ENCODE measurements at places on chromosomes 4 and X.

DNA sequence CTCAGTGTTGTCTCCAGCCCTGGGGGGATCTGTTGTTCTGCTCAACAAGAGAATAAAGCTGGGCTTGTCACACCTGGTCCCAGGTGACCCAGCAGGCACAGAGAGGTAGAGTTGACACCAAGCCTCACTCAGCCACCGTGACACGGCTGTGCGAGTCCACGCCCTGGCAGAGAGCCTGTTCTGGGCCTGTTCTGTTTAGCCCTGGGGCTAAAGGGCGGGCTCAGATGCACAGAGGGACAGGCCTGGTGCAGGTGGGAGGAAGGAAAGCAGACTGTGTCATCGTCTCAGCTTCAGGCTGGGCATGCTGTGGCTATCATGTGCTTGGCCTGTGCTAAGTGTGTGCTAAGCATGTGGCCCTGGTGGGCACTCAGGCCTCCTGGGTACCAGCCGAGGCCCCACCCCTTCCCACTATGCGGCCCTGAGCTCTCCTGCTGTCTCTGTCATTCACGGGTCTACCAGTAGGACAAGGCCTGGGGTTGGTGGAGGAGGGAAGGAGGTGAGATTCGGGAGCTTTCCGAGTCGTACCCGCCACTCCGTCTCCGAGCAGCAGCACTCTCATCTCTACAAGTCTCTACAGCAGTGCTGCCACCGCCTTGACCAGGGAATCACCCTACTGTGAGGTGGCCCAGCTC, 10.8 kb downstream of the WFS1 start:
- DNase-seq: no peak

DNA sequence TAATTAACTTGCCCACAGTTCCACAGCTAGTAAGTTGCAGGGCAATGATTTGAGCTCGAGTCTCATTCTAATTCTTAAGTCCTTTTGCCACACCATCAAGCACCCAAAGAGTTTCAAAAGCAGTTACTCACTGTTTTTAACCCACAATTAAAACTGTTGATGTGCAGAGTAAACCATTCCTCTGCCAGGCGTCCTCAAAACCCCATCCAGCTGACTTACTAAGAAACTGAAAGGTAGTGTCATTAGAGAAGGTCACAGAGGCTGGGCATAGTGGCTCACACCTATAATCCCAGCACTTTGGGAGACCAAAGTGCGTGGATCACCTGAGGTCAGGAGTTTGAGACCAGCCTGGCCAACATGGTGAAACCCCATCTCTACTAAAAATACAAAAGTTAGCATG, 121.7 kb downstream of the CHIC2 start:
- DNase-seq: no peak

- no peak for DNase-seq
Observed at GRCh38 chr4:63693321-63693720, 715.9 kb downstream of the TECRL start.

- DNase-seq: no peak
Observed at GRCh38 chrX:129813662-129814368, 29.9 kb downstream of the ZDHHC9 start.

DNA sequence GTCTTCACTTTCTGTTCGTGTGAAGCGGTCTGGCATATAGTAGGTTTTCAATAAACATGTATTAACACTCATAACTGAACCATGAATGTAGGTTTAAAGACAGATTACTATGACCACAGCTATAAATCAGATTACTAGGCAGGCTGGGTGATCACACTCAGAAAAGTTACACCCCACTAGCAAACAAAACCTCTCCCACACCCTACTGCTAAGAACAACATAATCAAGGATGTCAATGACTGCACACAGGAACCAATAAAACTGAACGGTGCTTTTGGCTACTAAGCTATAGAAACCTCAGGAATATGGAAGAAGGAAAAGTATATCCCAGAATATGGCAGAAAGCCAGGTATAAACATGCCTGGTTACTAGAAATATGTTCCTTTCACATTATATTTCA, 676.9 kb downstream of the SMARCA1 start:
- DNase-seq: no peak

DNA sequence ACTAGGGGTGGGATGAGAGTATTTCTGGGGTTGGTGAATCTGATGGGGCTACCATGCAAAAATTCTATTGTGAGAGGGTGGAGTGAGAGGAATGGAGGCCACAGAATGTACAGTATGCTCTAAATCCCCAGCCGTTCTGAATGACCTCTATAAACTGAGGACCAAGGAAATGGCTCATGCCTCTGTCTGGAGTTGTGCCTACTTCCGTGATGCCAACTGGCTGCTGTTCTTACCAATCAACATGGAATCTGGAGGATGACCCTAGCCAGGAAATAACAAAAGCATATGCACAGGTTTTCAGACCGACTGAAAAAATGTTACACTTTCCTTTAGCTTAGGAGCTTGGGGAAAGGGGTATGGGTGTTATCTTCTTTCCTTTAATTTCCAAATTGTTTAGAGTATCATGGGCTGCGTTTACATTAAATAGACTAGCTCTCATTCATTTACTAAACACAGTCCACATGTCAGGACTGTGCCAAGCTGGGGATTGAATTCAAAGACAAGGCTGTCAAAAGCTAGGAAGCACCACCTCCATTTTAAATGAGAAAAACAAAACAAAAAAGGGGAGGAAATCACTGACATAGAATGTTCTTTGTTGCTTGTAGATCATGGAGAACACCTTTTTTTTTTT, 20.2 kb upstream of the CCKAR start:
- no peak for DNase-seq

- no peak for DNase-seq
Observed at GRCh38 chrX:110267874-110268273, 50.0 kb downstream of the AMMECR1 start.

DNA sequence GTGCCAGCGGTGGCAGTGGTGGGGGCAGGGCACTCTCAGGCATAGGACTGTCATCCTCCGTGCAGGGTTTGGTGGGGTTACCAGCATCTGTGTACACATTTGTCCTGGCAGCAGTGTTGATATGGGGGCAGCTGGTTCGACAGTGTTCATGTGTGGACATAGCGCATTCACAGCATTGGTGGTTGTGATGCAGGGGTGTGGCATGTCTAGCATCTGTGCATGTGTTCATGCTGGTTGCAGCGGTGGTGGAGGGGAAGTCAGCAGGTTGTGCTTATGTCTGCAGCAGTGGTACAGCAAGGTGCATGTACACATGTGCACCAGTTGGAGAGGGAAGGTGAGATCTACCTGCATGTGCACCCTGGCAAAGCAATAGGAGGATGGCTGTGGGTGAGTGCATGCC, 75.3 kb upstream of the ZXDB start:
- no peak for DNase-seq

GRCh38 chr4:88628746-88629145, 36.5 kb downstream of the HERC3 start:
- DNase-seq: no peak

- DNase-seq: no peak
Observed at GRCh38 chr4:100736641-100737451, 219.0 kb upstream of the EMCN start.

DNA sequence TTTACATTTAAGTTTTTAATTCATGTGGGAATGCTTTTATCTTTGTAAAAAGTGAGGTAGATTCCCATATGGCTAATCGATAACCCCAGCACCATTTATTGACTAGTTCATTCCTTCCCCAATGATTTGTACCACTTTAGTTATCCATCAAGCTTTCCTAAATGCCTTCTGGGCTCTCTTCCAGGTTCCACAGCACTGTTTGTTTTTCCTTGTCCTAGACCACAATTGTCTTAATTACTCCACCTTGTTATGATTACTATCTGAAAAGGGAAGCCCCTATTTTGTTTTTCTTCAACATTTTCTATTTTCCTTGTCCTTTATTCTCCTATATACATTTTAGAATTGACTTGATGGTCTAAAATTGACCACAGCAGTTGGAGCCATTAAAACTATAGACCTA, 48.5 kb upstream of the GPRIN3 start:
- DNase-seq: no peak

GRCh38 chr4:77074381-77074831, 1.4 kb downstream of the CCNI start:
- no peak for DNase-seq

- no peak for DNase-seq
Observed at GRCh38 chrX:56794404-56795230, 65.6 kb downstream of the NBDY start.

- no peak for DNase-seq
Observed at GRCh38 chrX:50111742-50112141, 89.1 kb downstream of the AKAP4 start.

GRCh38 chr4:122602277-122603142, 18.4 kb downstream of the IL21 start:
- no peak for DNase-seq

- no peak for DNase-seq
Observed at GRCh38 chr4:122541996-122542395, 78.9 kb downstream of the IL21 start.

GRCh38 chr4:36325499-36325898, 44.1 kb downstream of the DTHD1 start:
- DNase-seq: no peak

DNA sequence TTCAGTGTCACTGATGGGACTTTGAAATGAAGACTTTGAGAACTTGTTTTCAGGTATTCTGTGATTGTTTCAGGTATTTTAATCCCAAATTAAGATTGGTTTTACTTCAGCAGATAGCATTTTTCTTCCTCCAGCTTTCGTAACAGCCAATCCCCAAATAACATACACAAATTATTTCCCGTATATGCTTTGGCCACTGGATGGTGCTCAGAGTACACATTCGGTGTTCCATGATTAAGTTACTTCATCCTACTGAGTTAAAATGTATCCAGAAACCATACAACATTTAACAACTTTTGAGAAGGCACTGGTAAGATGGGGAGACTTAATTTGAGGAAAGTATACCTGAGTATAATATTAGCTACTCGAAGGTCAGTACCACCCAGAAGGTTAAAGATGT, 233.4 kb upstream of the FAM47A start:
- DNase-seq: no peak

DNA sequence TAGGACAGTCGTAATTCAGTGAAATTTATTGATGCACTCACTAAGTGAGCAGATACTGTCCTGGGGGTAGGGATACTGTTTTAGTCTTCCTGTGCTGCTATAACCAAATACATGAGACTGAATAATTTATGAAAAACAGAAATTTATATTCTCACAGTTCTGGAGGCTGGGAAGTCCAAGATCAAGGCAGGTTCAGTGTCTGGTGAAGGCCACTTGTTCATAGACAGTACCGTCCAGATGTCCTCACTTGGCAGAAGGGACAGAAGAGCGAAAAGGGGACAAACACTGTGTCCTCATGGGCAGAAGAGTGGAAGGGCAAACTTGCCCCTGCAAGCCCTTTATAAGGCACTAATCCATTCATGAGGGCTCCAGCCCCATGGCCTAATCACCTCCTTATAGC, 45.6 kb downstream of the PGRMC2 start:
- DNase-seq: no peak

DNA sequence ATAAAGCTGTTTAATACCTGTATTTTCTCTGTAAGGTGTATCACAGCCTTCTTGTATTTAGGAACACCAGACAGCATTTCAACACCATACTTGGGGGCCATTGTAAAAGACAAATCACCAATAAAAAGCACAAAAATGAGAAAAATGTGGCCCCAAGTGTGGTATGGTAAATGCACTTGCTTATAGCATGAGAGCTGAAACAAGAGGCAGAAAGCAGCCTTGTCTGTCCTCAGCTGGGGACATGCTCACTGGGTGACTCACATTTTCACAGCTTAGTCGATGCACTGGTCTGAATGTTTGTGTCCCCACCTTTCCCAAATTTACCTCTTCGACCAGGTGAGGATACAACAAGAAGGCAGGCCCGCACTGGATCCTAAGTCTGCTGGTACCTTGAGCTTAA, 639.7 kb upstream of the AGA start:
- no peak for DNase-seq

GRCh38 chr4:102639598-102639997, 121.2 kb downstream of the MANBA start:
- no peak for DNase-seq

DNA sequence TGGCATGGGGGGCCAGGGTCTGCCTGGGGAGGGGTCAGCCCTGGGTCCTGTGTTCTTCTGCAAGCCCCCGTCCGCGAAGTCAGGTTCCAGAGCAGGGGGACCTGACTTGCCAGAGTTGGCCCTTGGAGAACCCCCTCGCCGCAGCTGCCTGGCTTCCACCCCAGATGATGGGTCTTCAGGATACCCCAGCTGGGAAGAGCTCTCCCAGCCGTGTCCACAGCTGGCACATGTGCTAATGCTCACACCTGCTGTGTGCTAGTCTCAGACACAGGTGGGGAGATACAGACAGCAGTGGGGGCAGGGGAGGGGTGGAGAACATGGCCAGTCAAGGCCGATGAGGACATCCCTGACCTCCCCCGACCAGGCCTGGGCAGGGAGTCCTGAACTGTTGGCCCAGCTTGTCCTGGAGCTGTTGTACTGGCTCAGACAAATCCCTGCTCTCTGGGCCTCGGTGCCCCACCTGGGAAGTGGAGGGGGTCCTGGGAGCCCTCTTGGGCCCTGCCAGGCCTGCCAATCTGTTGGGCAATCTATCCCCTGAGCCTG, 3.5 kb downstream of the ADRA2C start:
- no peak for DNase-seq

DNA sequence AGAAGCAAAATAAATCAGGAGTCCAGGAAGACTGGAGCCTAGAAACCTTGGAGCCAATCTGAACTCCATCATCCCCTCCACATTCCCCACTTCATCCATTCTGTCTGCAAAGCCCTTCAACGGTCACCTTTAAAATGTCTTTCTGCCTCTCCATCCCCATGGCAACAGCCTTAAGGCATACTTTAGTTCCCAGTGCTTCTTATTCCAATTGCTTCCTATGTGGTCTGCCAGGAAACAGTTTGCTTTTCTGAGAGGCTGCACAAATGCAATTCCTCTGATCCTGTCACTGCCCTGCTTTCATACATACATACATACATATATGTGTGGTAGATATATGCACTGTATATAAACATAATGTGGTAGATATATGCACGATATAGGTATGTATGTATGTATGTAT, 786 bp upstream of the MAGEH1 start:
- no peak for DNase-seq

- DNase-seq: no peak
Observed at GRCh38 chr4:94454405-94454804, 2.7 kb downstream of the PDLIM5 start.

DNA sequence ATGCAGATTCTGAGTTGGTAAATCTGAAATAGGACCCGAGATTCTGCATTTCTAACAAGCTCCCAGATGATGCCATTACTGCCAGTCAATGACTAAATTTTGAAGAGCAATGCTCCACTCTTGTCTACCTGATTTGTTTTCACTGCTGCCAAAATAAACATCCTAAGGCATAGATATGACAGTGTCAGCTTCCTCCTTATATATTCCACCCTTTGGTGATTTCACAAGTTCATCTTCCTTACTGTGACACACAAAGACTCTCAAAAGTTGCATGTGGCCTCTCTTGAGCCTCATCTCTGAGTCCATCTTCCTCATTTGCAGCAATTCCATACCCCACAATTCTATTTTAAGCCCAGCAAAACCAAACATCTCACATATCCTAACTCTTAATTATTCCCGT, 110.9 kb downstream of the FBXW7 start:
- peak; percentile 49 for DNase-seq

- DNase-seq: no peak
Observed at GRCh38 chr4:122759639-122760310, 27.3 kb downstream of the BBS12 start.

DNA sequence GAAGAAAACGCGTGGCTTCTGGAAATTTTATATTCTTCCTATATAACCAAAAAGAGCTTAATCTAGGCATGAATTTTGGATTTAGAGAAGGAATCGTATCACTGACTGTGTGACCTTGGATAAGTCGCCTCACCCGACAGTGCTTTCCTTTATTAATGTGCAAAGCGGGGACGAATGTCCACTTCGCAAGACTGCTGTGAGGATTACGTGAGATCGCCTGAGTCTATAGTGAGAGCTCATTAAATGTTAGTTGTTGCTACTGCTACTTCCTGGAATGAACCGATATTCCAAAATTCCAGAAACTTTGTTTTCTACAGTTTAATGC, 448 bp upstream of the TBC1D8B start:
- DNase-seq: no peak

Data from GF-D8 (cell line).